ENCODE measurements at places on chromosomes 2 and 18.
A peak's percentile ranks its signal among the peaks of the same experiment; 100 is the strongest.

GRCh38 chr2:132974467-132975095 is 304.6 kb upstream of the LYPD1 start:
- no peak for DNase-seq

- no peak for DNase-seq
Measured at GRCh38 chr2:240896871-240897692, 1.1 kb upstream of the MAB21L4 start.

DNA sequence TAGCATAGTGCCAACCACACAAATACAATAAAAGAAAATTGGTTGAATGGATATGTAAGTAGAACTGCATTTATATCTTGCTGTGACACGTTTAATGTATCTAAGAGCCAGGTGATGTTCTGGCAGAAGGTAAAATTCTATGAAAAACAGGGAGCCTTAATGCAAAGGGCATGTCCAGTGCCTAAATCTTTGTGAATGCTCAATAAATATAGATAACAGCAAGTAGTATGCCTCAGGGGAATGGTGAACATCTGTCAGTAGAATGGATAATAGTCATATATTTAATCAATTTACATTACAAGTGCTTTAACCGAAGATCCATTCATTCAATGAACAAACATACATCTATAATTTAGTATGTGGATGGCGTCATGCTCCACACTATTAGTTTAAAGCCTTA is 43.7 kb upstream of the NYAP2 start:
- peak; percentile 18 for DNase-seq

- DNase-seq, result no peak
Measured at GRCh38 chr18:14074187-14074586, 58.0 kb downstream of the ZNF519 start.

- DNase-seq, result no peak
Measured at GRCh38 chr18:13796515-13796914, 27.4 kb upstream of the MC5R start.

DNA sequence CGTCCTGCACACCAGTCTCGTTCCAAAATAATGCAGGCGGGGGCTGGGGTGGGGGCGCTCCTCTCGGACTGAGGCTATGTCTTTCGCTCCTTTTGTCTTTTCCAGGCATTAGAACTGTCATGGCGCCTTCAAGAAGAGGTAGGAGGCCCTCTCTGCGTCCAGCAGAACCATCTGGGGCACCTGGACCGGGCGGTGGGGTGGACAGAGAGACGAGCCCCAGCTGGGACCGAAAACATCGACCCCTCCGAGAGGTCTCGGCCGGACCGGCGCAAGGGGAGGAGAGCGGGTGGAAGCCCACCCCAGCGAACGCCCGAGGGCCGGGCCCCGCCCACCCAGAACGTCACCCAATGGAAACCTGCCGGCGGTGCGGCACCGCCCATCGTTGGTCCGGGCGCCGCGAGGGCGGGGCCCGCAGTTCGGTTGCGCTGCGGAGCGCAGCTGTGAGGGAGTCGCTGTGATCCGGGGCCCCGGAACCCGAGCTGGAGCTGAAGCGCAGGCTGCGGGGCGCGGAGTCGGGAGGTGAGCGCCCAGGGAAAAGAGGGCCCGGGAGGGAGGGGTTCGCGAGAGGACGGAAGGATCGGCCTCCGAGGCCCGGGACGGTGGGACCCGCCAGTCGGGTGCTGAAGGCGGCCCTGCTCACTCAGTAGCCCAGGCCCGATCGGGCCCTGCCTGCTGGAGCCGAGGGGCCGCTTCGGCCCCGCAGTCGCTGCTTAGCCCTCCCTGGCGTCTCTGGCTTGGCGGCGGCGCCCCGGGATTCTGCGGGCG is at the start of gene NRBP1:
Gene NRBP1, plus strand, starts transcription at position 419 of the 765 bp plus-strand sequence. CDS start 4,643 bp downstream, outside the sequence.
- DNase-seq, result peak; percentile 84

DNA sequence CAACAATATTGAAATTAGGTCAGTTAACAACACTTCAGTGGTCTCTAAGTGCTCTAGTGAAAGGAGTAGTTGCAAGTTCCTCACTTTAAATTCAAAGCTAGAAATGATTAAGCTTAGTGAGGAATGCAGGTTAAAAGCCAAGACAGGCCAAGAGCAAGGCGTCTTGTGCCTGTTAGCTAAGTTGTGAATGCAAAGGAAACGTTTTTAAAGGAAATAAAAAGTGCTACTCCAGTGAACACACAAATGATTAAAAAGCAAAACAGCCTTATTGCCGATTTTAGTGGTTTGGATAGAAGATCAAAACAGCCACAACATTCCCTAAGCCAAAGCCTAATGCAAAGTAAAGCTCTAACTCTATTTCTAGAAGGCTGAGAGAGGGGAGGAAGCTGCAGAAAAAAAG is 44.7 kb downstream of the ANTXR1 start:
- DNase-seq, result no peak

DNA sequence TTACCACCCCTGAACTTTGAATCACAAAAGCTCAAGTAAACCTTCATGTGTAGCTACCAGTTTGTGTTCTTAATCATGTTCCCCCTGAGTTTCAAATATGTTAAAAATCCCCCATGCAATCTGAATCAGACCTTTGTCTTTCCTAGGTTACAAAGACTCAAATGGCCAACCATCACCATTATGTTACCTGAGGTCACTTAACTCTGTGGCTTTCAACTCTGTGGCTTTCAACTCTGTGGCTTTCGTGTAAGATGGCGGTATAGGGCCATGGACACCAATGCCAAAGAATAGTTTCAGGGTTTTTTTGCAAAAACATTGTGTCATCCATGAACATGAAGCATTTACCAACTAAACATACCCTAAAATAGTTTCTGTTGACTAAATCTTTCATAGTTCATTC is 6.7 kb downstream of the ERMN start:
- DNase-seq, result no peak

- DNase-seq, result peak; percentile 55
Measured at GRCh38 chr2:65435625-65436168, 3.3 kb upstream of the SPRED2 start.

GRCh38 chr18:43965691-43966090 is 688.4 kb upstream of the SYT4 start:
- DNase-seq, result no peak

DNA sequence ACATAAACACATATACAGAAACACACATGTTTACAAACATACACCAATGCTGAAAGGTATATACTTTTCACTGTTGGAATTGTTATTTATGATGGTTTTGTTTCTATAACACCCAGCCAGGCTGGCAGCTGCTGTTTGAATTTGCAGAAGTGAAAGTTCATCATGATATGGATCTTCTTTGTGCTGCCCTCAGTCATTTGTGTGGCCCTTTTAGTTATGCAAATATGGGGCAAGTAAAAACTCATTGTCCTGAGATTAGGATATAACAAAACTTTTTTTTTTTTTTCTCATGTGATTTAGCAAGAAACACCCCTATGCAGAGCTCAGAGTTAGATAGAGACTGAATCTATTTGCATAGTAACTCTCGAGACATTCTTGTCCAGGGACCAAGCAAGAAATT is 714.1 kb downstream of the KCNJ3 start:
- DNase-seq, result no peak

GRCh38 chr2:181723731-181724130 is 43.4 kb upstream of the NEUROD1 start:
- no peak for DNase-seq

GRCh38 chr2:144459286-144459685 is 60.6 kb downstream of the ZEB2 start:
- DNase-seq, result no peak

GRCh38 chr2:98569197-98569793 is 39.0 kb downstream of the COA5 start:
- no peak for DNase-seq
